ENCODE measurements at places on chromosomes 2 and 18.

DNA sequence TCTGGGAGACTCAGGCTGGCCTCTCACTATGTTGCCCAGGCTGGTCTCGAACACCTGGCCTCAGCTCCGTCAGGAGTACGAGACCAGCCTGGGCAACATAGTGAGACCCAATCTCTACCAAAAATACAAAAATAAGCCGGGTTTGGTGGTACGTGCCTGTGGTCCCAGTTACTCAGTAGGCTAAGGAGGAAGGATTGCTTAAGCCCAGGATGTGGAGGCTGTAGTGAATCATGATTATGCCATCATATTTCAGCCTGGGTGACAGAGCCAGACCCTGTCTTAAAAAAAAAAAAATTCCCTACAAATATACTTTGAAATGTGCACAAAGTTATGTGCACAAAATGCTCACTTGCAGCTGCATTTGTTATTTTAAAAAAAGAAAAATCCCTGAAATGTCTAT is 26.3 kb upstream of the AGAP1 start:
- no peak for DNase-seq

DNA sequence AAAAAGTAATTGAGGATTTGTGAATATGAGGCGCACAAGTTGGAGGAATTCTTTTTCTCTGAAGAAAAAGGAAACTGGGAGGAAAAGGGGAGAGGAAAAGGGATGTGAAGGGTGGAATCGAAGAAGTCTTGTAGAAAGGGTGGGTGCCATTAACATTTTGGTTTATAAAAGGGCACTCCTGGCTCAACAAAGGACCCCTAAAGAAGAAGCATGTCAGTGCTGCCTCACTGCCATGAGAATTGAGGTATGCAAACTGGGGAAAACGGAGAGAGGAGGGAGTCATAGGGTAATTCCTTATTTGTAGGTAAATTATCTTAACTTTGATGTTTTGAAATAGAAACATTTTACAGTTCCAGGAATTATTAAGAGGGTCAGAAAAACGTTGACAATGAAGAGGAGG is 207.2 kb downstream of the NAPG start:
- no peak for DNase-seq

DNA sequence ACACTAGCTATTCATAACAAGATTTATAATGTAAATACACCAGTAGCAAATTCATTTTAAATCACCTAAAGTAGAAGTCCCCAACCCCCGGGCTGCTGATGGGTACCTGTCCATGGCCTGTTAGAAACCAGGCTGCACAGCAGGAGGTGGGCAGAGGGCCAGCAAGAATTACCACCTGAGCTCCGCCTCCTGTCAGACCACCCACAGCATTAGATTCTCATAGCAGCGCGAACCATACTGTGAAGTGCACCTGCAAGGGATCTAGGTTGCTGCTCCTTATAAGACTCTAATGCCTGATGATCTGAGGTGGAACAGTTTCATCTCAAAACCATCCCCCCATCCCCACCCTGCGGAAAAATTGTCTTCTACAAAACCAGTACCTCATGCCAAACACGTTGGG is 71.3 kb downstream of the KANSL1L start:
- DNase-seq: no peak

- DNase-seq: no peak
Observed at GRCh38 chr2:163662141-163662780, 73.5 kb downstream of the FIGN start.

DNA sequence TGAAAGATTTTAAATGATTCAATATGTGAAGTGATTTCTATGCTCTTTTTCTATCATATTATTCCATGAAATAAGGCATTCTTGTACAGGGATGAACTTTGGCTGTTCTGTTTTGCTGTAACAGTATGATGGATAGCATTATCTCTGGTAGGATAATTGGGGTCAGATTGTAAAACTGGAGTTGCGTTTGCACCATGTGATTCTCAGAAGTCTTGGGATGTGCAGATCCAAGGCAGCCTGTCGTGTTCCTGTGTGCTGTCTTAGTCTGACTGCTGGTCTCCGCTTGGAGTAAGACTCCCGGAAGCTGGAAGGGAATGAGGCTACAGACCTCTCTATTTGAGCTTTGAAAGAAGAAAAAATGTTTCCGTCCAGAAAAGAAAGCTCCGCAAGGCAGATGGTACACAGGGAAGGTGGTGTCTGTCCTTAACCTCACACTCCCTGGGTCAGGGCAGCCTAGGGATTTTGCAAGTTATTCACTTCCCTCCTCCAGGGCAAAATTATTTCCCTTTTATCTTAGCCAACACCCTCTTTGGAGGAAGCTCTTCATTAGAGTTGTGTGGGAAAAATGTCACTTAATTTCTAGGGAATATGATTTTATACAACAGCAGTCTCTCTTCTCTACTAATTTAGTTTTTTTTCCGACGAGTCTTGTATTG is 250.6 kb downstream of the PTPRM start:
- DNase-seq: no peak

GRCh38 chr2:179991344-179991743 is 15.8 kb downstream of the CWC22 start:
- no peak for DNase-seq

GRCh38 chr2:85433511-85434089 is 15.1 kb downstream of the SH2D6 start:
- no peak for DNase-seq

- DNase-seq: no peak
Observed at GRCh38 chr2:44822174-44822573, 119.3 kb upstream of the SIX3 start.

GRCh38 chr18:35422237-35422636 is 45.1 kb upstream of the ZNF396 start:
- DNase-seq: no peak

GRCh38 chr18:23032030-23032582 is 99.0 kb downstream of the RBBP8 start:
- DNase-seq: no peak
